Foreskin keratinocyte (primary cell): ENCODE measurements at places on chromosomes 3 and 15. TPM values are rescaled to one million over a fixed set of nuclear protein-coding genes. Genes with fewer than 3 reads are reported as not detected.

The CTDSPL gene
- total RNA-seq: 52.9 and 54.7 TPM in 2 replicates

The RBM6 gene
- total RNA-seq: 47.3 and 52.8 TPM in 2 replicates

The GRK7 gene
- not detected in 2 replicates for total RNA-seq

The STXBP5L gene
- not detected in 2 replicates for total RNA-seq

The RLBP1 gene
- not detected in 2 replicates for total RNA-seq

The TMOD2 gene
- 8.6 and 9.7 TPM in 2 replicates for total RNA-seq

The IGDCC3 gene
- not detected in 2 replicates for total RNA-seq

The PPP4R2 gene
- 47.3 and 48.6 TPM in 2 replicates for total RNA-seq

The CSPG5 gene
- 0.04 and 0.10 TPM in 2 replicates for total RNA-seq

The ADAMTSL3 gene
- not detected in 2 replicates for total RNA-seq
